ENCODE measurements at places on chromosomes 2 and 18.

DNA sequence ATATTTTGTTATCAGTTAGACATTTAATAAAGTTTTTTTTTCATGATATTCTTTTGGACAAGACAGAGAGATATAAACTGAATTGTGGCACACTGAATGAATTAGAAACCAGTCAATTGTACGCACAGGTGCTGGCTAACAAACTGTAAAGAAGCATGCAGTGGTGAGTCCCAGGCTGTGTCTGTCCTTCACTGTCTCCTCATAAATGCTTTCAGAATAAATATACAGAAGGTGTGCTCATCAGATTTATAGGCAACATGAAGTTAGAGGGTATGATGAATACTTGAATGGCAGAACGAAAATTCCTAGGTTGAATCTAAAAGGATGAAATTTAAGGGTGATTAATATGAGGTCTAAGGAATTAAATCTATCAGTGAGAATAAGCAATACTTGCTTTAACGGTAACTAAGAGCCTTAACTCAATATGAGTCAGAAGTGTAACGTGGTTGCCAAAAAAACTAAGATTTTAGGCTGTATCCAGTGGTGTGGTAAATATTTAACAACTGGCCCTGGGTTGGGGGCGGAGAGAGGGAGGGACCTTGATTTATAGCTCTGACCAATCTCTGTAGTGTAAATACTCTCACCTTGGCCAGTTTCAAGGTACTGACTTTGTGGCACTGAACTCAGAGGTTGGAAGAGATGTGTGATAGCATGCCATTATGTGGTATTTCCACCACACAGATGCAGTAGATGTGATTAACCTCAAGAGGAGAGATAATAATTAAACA lies 41.9 kb upstream of the AAK1 start:
- H3K4me3 ChIP-seq: no peak overlapping the region
- no peaks in the 10 kb centered on the region for H3K27me3 ChIP-seq
- peaks cover 16% of the 10 kb centered on the region for H3K4me1 ChIP-seq

DNA sequence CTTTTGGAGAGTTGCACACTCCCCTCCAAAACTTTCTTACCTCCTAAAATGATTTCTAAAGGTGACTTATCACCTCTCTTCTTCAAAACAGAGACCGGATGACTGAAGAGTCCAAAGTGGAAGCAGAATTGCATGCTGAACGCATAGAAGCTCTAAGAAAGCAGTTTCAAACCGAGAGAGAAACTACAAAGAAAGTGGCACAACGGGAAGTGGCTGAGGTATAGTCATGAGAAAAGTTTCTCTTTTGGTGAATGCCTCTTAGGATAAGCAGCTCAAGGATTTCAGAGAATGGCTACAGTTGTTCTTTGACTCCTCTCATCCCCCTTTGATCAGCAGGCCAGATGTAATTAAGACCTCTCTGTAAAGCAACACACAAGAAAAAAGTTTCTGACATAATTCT lies 73.6 kb downstream of the GTF3C3 start:
- H3K4me1 ChIP-seq: no peaks in the 10 kb centered on the region
- DNase-seq: no peak
- H3K36me3 ChIP-seq: no peaks in the 10 kb centered on the region
- H3K4me3 ChIP-seq: no peak overlapping the region

DNA sequence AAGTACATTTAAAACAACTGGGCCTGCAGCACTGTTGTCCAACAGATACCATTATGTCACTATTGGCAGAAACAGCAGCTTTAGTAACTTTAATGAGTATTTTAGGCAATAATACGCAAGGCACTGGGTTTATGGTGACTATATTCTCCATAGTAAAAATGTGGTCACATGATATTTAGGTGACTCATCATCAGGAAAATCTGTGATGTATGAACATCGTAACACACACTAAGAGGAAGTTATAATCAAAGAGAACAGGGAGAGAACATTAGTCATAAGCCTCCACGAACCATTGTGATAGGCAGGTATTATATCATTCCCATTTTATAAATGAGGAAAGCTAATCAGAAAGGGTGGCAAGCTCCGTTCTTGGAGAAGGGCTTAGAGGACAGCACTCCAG lies 36.9 kb downstream of the RAPH1 start:
- no peaks in the 10 kb centered on the region for H3K27me3 ChIP-seq
- H3K4me3 ChIP-seq: no peak overlapping the region
- H3K4me1 ChIP-seq: peaks cover 35% of the 10 kb centered on the region
- H3K36me3 ChIP-seq: peaks cover 5% of the 10 kb centered on the region

DNA sequence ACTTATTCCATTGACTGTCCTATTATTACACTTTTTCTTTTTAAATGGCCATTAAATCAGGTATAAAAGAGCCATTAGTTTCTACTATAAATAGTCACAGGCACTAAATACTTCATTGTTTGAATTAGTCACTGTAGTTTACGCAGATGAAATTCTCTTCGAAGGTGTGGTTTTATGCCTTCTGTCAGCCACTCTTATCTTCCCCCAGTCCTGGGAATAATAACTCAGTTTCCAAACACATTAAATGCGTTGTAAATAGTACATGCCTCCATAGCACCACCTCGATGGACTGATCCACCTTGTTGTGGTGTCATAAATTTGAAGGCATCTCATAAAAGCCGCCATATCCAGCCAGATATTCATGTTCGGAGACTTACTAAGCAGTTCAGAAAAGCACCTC lies 72.1 kb upstream of the PARD3B start:
- no peaks in the 10 kb centered on the region for H3K36me3 ChIP-seq
- no peaks in the 10 kb centered on the region for H3K4me1 ChIP-seq
- H3K27me3 ChIP-seq: no peaks in the 10 kb centered on the region
- no peak overlapping the region for H3K4me3 ChIP-seq
- no peak overlapping the region for H3K27ac ChIP-seq

Measured in upper lobe of right lung (tissue), 1 donor.